CD4-positive, alpha-beta memory T cell (primary cell): ENCODE measurements at places on chromosomes 11 and 22.

DNA sequence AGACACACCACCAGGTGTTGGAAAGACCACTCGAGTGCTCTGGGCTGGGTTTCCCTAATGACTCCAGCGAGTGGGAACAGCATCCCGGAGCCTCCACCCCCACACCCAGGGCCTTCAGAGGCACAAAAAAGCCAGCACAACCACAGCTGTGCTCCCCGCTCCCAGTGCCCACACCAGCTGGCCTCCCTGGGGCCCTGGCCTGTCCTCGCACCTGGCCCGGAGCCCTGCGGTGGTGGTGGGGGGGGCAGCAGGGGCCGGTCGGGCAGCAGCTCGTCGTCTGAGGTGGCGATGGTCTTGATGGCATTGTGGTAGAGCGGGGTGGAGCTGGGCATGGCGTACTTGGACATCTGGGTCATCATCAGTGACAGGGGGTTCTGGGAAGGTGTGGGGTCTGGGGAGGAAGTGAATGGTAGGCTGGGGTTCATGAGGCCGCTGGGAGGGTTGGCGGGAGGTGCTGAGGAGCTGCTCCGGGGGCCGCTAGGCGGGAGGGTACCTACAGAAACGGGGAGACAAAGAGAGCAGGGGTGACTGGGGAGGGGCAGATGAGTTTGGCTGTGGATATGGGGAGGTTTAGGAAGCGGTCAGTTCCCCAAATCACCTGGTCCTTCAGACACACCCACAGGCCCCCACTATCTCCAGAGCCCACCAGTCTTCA, 16.1 kb downstream of the CXCR5 start:
- DNase-seq: no peak

DNA sequence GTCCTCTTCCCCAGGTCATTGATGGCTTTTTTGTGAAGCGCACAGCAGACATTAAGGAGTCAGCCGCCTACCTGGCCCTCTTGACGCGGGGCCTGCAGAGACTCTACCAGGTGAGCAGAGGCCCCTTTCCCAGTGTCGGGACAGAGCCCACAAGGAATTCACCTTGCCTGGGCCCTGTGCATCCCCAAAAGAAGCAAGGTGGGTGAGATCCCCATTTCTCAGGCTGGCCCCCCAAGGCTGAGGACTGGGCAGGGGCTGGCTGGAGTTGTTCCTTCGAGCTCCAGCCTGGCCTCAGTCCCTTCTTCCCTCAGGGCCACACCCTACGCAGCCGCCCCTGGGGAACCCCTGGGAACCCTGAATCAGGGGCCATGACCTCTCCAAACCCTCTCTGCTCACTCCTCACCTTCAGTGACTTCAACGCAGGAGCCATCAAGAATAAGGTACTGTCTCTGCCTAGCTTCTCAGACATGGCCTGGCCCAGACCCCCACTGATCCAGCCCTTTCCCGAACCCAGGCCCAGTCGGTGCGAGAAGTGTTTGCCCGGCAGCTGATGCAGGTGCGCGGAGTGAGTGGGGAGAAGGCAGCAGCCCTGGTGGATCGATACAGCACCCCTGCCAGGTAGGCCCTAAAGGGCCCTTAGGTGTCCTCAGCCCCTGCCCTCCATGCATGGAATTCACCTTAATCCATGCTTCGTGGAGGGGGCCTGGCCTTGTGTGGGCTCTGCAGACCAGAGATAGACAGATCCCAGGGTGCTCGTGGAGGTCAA, 4.7 kb downstream of the MUS81 start:
- no peak for DNase-seq

- no peak for DNase-seq
These were observed 271.2 kb downstream of the TBC1D22A start for GRCh38 chr22:47033648-47034000.

- DNase-seq: no peak
These were observed 2.0 kb downstream of the MYOD1 start for GRCh38 chr11:17721242-17721999.

- DNase-seq: no peak
These were observed 82.4 kb upstream of the RTL6 start for GRCh38 chr22:44580176-44581095.

DNA sequence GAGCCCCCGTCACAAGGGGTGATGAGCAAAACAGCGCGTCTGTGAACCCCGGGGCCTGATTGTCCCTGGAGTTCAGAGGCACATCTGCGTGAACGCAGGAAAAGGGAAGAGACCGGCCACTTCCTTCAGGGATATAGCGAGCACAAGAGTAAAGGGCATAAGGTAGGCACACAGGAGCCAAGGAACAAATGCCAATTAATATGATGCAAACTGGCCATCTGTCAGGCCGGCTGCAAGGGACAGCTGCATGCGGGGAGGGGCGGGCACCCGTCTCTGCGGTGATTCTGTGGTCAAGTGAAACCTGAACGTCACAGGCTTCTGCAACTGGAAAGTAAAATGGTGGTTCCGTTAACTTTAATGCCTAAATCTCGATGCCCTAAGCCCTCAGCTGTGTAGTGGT, 64.7 kb downstream of the TRIM29 start:
- DNase-seq: no peak

GRCh38 chr22:30175690-30176288, 70.8 kb downstream of the LIF start:
- no peak for DNase-seq

DNA sequence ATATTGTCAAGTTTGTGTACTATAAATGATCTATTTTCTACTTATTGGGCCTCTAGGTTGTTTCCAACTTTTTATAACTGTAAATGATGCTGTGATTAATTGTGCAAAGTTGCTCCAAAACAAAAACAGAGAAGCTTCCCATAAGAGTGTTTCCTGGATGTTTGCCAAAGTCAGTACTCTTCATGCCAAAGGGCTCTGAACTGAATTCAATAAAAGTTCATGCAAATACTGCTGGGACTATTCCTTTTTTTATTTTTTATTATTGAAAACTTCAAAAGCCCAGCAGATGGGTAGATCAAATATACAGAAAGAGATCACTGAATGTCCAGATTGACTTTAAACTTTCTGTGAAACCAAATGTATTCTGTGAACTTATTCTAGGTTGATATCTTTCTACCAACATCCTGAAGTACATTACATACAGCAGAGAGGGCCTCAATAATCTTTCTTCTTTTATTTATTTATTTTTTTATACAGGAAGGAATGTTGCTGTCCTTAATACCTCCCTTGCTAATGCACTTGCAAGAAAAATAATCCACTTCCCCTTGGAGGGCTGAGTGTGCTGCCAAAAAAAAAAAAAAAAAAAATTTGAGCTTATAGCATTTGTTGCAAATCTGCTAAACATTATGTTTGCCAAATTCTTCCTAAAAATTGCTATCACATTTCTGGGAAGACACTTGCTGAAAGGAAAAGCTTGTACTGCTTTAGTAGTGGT, 53.0 kb downstream of the CTSC start:
- DNase-seq: no peak

GRCh38 chr22:40210818-40211217, 33.1 kb downstream of the TNRC6B start:
- no peak for DNase-seq

DNA sequence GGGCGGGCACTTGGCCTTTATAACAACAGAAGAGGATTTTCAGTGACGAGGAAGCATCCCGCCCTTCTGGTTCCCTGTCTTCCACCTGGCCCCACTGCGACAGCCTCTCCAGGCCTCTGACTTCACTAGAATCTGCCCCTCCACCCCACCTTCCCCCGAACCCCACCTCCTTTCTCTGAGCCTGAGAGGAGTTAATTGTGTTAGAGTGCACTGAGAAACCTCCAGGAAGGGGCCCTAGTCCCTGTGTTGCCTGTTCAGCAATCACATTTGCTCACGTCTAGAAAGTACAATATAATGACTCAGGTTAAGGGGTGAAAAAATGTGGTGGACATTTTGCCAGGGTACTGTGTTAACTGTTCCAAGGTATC, 38.8 kb downstream of the PTPRJ start:
- no peak for DNase-seq

DNA sequence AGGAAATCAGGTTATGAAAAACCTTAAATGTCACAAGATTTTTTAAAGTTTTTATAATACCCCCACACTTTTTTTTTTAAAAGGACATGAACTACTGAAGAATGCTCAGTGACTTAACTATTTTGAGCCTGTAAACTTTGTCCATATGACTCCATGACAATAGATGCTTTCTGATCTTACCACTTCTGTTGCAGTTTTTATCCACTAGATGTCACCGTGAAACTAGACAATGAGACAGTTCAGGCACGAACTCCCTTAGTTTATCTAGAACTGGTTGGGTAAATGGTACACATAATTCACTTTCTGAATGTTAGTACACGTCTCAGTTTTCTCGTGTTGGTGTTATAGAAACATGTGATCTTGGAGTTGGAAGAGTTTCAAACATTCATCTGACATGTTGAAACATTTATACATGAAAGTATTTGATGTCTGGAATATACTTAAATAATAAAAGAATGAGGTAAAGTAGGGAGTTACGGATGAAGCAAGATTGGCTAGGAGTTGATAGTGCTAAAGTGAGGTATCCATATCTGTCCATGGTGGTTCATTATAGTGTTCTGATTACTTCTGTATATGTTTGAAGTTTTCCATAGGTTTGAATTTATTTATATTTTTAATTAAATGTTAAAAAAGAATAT, 8.1 kb downstream of the CCDC15 start:
- DNase-seq: peak; percentile 41

- peak; percentile 79 for DNase-seq
These were observed 21.8 kb upstream of the CD5 start for GRCh38 chr11:61080526-61080925.

GRCh38 chr11:34523053-34523452, 9.5 kb upstream of the ELF5 start:
- DNase-seq: no peak

DNA sequence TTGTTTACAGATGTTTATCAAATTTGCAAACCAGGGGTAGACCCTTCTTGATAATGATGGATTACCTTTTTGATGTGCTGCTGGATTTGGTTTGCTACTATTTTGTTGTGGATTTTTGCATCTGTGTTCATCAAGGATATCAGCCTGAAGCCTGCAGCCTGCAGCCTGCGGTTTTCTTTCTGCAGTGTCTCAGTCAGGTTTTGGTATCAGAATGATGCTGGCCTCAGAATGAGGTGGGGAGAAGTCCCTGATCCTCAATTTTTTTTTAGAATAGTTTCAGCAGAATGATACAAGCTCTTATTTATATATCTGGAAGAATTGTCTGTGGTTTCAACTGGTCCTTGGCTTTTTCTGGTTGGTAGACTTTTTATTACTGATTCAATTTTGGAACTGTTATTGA, 19.7 kb upstream of the RAB38 start:
- DNase-seq: no peak

DNA sequence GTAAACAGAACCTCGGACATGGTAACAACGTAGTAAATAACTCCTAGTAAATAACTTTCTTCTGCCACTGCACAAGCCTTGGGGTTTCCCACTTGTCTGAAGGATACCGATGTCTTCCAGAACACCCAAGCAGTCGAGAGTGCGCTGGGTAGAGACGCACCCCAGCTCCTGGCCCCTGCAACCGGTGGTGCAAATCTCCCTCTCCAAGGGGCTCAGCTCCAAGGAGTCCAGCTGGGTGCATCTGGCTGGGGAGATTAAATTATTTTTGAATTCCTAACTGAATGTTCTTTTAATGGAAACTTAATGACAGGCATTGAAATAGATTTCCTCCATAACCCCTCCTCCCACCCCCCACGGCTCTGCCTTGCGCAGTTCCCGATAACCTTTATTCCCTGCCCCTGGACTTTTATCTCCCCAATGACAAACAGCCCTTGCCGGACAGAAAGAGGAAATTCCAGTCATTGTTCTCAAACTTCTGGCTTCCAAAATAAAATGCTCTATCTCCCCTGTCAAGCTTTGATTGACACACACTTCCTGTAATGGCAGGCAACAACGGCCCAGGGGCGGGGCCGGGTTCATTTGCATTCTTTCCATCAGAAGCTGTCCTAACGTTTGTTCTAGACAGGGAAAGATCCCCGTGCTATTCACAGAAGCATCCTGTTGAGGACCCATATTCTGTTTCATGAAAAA, 31.2 kb downstream of the KCNJ1 start:
- DNase-seq: no peak

DNA sequence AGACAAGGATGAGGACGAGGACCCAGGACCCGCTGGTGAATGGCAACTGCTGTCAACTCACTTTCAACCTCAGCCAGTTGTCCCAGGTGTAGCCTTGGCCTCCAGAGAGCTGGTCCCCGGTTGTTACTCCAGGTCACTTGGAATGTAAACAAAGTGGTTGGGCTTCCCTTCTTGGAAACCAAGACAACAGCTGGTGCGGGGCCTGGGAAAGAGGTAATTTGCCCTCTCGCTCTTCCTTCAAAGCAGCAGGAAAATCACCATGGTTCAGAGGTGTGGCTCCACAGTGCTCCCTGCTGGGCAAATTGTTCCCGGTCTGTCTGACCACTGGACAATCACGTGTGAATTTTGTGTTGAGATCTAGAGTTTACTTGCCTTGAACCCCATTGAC, 15.0 kb downstream of the SLC1A2 start:
- no peak for DNase-seq

GRCh38 chr11:113420808-113421207, 33.2 kb downstream of the ANKK1 start:
- DNase-seq: no peak

DNA sequence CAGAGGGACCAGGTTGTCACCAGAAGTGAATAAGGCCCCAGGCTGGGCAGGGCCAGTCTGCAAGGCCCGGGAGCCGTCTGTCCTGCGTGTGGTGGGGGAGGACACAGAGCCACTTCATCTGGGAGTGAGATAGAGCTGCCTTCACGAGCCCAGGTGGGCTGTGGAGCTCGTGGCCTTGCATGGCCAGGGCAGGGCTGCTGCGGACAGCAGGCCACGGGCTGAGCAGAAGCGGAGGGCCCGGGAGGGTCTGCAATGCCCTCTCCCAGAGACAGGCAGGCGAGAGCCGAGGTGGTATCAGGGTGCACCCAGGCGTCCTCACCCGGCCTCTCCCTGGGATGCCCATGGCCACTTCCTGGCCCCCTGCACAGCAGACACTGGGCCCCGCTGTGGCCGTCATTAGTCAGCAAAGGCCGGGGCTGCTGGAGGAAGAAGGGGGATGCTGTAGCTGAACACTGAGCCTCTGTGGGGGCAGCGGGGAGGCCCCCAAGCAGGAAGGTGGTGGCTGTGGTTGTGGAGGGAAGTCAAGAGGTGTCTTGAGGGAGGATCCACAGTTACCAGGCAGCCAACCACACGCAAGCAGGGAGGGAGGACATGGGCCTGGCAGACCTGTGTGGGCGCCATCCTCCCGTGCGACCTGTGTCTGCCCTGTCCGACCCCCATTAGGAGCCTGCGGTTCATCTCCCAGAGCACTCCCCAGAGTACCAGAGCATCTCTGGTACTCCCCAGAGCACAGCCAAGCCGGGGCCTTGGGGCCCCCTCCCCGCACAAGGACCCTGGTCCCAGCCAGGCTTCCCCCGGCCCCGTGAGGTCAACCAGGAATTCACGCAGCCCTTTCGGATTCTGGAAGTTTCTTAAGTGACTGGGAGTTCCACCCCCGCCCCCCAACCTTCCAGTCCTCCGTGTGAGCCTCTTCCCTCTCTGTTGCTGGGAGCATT, 1109.5 kb downstream of the BRD1 start:
- no peak for DNase-seq
